ENCODE measurements at places on chromosomes 1 and 21. TPM values are rescaled to one million over a fixed set of nuclear protein-coding genes. Genes with fewer than 3 reads are reported as not detected.
A peak's percentile ranks its signal among the peaks of the same experiment; 100 is the strongest.

Gene CFHR1
- not detected for polyA plus RNA-seq

Gene FMO4
- 16.8 TPM for polyA plus RNA-seq

DNA sequence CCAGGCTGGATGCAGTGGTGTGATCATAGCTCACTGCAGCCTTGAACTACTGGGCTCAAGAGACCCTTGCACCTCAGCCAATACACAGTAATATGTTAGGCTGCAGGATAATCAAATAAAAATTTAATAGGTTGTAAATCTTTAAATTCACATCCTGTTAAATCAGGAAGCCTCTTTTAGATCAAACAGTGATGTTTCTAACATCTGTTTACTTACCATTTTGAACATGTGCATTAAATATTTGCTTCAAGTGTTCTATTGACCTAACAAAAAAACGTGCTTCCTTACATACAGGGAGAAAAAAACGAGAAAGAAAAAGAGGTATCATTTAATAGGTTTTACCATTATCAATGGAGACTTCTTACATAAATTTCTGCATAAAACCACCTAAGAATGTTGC lies 70.6 kb downstream of the IARS2 start:
- DNase-seq, result no peak

DNA sequence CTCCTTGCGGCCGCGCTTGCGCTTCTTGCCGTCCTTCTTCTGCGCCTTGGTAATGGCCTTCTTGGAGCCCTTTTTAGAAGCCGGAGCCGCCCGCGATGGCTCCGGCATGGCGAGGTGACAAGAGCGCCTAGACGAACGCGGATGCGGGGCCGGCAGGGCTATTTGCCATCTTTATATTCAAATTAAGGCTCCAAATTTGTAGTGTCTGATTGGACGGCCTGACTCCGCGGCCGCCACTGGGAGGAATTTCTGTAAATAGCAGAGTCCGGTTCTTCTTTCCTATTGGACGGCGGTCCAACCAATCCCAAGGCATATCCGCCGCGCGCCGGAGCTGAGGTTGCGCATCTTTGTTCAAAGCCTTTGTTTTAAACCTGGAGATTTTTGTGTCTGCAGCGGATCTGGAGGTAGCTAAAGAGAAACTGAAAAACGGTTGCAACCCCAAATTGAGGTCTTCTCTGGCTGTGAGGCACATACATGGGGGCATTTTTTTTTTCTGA lies 22.6 kb upstream of the RNF187 start:
- DNase-seq, result peak; percentile 82

GRCh38 chr1:98044766-98045165 lies 123.9 kb upstream of the DPYD start:
- DNase-seq, result no peak

- DNase-seq, result no peak
Observed at GRCh38 chr1:32353886-32354570, 8.3 kb downstream of the FAM229A start.

DNA sequence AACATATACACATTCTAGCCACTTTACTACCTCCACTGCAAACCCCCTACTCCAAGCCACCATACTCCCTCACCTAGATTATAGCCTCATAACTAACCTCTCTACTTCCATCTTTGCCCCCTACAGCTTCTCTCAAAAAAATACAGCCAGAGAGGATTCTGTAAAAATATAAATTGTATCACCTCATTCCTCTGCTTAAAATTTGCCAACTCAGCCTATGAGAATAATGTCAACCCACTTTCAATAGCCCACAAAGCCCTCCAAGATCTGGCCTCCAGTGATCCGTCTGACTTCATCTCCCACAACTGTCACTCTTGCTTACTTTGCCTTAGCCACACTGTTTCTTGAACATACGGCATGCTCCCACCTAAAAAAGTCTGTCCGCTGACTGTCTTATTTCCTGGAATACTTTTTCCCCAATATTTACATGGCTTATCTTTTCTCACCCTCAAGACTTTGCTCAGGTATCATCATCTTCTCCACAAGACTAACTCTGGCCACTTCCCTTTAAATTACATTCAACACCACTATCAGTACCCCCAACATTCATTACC lies 21.5 kb downstream of the NME7 start:
- DNase-seq, result no peak

DNA sequence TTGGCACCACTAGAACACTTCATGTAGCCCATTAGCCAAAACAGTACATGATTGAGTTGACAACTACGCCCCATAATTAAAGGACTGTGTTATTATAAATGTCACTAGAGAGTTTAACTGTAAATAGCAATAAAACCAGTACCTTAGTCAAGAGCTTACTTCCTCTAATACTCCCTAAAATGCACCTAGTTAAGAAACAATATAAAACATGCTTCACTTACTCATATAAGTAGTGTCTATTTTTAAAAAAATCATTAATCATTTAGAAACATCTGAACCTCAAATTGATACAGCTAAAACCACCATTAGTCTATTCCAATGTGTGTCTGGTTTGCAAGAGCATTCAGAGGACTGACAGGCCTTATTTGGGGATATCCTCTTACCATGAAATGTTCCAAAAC lies 25.3 kb downstream of the PTP4A2 start:
- no peak for DNase-seq

Gene FNDC10
- polyA plus RNA-seq, result 5.1 TPM

GRCh38 chr21:21715266-21715969 lies 717.2 kb downstream of the NCAM2 start:
- no peak for DNase-seq

All from left renal cortex interstitium (tissue), 4 donors.